M059J (cell line): ENCODE measurements at places on chromosomes 3 and 15. TPM values are rescaled to one million over a fixed set of nuclear protein-coding genes. Genes with fewer than 3 reads are reported as not detected.

HTR3E gene
- not detected in 2 replicates for total RNA-seq

SCG5 gene
- total RNA-seq, result 67.9 and 75.2 TPM in 2 replicates

TRH gene
- not detected in 2 replicates for total RNA-seq

DNA sequence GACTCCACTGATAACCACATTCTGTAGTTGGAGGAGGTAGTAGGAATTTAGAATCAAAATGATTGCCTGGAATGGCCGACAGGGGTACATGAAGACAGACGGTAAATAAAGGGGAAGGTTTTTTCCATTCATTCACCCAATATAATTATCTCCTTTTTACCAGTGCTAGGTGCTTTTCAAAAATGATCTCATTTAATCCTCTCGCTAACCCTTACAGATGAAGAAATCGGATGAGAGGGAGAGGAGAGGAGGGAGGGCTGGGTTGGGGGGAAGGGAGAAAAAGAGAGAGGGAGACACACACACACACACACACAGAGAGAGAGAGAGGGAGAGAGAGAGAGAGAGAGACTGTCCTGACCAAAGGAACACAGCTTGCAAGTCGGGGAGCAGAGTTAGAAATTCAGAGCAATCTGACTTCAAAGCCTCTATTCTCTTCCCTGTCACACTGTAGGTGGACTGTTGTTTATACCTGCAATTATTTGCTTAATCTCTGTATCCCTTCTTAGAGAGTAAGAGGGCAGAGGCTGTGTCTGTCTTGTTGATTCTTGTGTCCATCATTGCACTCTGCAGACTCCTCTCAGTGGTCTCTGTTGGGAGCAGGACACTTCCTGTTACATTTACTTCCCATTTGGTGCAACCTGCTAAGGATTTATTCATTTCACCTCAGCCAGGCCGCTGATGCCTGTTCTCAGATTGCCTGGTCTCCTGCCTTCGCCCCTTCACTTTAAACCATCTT is 18.7 kb upstream of the PAQR9 start:
- DNase-seq, result no peak
